ENCODE measurements at places on chromosomes 3 and 15. TPM values are rescaled to one million over a fixed set of nuclear protein-coding genes. Genes with fewer than 3 reads are reported as not detected.

The FBXO22 gene
- 43.6 TPM for total RNA-seq

The ADAMTS7 gene
- total RNA-seq: 40.9 TPM

The SHC4 gene
- 0.96 TPM for total RNA-seq

The ACP3 gene
- not detected for total RNA-seq

The HYAL1 gene
- total RNA-seq: 2.8 TPM

The SPINK8 gene
- total RNA-seq: not detected

The UROC1 gene
- total RNA-seq: not detected

The ZNF502 gene
- 4.9 TPM for total RNA-seq

The RETNLB gene
- total RNA-seq: not detected

The UCN2 gene
- total RNA-seq: not detected

The RLBP1 gene
- total RNA-seq: not detected

The RASGRF1 gene
- total RNA-seq: not detected

The KIF7 gene
- total RNA-seq: 3.9 TPM

The SLC24A5 gene
- not detected for total RNA-seq

The MCTP2 gene
- 3.2 TPM for total RNA-seq

The MST1R gene
- total RNA-seq: 0.33 TPM

The SLC38A3 gene
- not detected for total RNA-seq

Data from vein endothelial cell (primary cell).